ENCODE measurements at places on chromosomes 6 and 20.
A peak's percentile ranks its signal among the peaks of the same experiment; 100 is the strongest.

GRCh38 chr20:3193806-3194616 is 10.5 kb downstream of the DDRGK1 start:
- DNase-seq = no peak

- DNase-seq = no peak
Observed at GRCh38 chr6:97668716-97669115, 385.7 kb upstream of the MMS22L start.

DNA sequence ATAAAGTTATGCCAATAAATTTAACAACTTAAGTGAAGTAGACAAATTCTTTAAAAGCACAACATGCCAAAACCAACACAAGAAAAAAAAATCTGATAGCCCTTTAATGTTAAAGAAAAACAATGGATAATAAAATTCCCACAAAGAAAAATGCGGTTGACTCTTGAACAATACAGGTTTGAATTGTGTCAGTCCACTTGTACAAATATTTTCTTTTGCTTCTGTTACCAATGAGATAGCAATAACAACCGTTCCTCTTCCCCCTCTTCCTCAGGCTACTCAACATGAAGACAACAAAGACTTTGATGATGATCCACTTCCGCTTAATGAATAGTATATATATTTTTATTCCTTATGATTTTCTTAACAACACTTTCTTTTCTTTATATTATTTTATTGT is 283.9 kb upstream of the MAN1A1 start:
- no peak for DNase-seq

DNA sequence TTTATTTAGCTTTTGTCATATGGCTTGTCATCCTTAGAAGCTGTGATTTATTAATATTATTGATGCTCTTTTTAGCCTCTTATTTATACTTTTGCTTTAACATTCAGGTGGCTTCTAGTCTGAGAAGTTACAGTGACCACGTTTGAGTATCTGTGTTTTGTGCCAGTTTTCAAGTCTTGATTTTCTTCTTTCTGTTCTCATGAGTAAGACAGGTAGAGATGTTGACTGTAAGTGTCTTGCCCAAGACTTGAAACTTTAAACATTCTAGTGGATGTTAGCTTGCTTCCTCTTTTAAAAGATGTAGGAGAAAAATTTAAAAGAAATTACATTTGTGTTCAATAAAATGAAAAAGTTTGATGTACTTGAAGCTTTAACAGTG is 122.6 kb downstream of the LRRC1 start:
- DNase-seq = no peak

DNA sequence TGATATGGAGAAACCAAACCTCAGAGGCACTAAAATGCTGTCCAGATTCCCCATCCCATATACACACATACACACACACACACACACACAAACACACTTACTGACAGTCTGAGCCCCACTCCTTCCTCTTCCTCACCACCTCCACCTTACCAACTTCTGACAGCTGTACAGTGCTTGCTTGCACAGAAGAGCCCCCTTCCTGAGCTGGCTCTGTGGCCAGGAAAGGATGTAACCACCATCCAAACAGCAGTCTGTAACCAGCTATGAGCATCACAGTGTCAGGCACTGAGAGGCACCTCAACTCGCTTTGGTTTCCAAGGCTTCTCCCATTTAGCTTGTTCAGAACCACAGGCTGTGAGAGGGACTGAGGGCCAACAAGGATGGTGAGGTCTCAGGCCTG is 5.9 kb upstream of the C6orf136 start:
- peak; percentile 59 for DNase-seq

DNA sequence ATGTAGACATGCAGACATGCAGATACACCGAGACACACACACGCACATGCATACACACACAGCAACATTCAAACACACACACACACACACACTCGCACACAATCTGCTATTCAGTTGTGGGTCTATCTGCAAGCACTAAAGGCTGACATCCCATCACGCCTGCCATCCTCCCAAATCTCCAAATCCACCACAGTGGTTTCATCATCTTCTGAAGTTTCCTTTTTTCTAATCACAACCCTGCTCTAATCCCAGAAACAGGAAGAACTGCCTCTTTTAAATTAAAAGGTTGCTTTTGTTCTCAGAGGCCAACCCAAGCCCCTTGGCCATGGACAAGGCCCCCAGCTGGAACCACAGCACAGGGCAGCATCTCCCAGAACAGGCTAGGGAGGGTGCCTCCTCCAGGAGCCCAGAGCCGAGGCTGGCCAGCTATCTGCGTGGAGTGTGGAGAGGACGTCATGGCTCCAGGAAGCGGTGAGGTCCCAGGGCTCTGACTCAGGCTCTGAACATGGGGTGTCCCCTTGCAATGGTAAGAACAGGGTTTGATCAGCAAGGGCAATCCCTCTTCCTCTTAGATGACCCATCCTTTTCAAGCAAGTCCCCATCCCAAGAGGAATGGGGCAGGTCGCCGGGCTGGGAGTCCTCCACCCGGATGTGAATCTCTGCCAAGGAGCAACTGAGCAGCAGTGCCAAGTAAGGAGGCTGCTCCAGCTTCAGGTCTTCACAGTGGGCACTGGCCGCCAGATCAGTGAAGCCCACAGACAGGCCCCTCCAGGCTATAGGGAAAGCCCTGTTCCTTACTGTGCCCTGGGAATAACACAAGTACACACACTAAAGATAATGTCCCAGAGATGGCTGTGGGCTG is 14.7 kb downstream of the FOXF2 start:
- DNase-seq = no peak

- no peak for DNase-seq
Observed at GRCh38 chr20:49712646-49712995, 1.1 kb downstream of the B4GALT5 start.

GRCh38 chr6:109001291-109001894 is 93.3 kb downstream of the SESN1 start:
- no peak for DNase-seq

DNA sequence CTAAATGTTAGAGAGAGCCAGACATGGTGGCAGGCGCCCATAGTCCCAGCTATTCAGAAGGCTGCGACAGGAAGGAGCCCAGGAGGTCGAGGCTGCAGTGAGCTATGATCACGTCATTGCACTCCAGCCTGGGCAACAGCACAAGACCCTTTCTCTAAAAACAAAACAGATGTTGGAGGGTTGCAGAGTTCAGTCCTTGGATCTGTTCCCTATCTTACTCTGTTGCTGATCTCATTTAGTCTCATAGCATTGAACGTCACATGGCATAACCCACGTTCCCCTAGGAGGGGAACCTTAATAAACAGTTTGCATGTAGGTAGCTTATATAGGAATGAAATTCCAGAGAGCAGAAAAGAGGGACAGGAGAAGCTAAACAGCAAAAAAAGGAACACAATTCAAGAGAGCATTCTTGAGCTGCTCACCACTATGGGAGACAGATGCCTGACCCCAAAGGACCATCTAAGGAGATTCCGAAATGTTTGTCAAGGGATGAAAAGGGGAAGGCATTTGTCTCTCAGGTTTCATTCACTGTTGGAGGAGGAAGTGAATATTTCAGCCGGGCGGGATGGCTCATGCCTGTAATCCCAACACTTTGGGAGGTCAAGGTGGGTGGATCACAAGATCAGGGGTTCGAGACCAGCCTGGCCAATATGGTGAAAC is 54.6 kb upstream of the PIM1 start:
- DNase-seq = no peak

DNA sequence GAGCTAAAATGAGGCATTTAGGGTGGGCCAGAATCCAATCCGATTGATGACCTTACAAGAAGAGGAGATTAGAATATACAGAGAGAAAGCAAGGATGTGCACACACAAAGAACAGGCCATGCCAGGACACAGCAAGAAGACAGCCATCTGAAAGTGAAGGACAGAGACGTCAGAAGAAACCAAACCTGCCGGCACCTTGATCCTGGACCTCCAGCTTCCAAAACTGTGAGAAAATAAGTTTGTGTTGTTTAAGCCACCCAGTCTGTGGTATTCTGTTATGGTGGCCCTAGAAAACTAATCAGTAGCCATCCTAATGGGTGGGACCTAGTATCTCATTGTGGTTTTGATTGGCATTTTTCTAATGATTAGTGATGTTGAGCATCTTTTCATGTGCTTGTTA is 39.7 kb upstream of the ME1 start:
- no peak for DNase-seq

- DNase-seq = peak; percentile 79
Observed at GRCh38 chr6:26554697-26555504, 16.7 kb downstream of the HMGN4 start.

GRCh38 chr6:100432136-100432535 is 32.6 kb downstream of the SIM1 start:
- DNase-seq = no peak

GRCh38 chr6:44071670-44072451 is 55.4 kb downstream of the MRPL14 start:
- DNase-seq = no peak

- no peak for DNase-seq
Observed at GRCh38 chr6:56104591-56104990, 142.8 kb downstream of the COL21A1 start.

GRCh38 chr6:92688342-92688741 is 731.0 kb downstream of the EPHA7 start:
- no peak for DNase-seq

DNA sequence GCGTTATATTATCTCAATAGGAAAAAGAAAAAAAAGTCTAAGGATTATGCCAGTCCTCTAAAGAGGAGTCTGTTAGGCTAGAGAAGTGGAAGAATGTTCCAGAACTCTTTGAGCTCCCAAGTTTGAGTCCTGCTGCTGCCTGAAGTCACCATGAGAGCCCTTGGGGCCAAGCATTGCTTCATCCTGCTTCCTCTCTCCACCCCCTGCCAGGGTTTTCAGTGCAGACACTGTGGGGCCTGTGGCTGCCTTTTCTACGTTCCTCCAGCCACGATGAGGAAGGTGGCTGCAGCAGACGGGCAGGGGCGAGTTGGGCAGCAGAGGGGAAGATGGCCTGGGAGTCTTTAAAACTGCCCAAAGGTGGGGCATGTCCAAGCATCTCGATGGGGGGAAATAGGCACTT is 214.4 kb upstream of the KCNG1 start:
- no peak for DNase-seq

- no peak for DNase-seq
Observed at GRCh38 chr6:155274106-155274505, 10.3 kb downstream of the CLDN20 start.

- peak; percentile 74 for DNase-seq
Observed at GRCh38 chr6:40912158-40912946, 126.7 kb downstream of the UNC5CL start.

GRCh38 chr6:112004201-112005012 is 49.5 kb upstream of the CCN6 start:
- DNase-seq = no peak

DNA sequence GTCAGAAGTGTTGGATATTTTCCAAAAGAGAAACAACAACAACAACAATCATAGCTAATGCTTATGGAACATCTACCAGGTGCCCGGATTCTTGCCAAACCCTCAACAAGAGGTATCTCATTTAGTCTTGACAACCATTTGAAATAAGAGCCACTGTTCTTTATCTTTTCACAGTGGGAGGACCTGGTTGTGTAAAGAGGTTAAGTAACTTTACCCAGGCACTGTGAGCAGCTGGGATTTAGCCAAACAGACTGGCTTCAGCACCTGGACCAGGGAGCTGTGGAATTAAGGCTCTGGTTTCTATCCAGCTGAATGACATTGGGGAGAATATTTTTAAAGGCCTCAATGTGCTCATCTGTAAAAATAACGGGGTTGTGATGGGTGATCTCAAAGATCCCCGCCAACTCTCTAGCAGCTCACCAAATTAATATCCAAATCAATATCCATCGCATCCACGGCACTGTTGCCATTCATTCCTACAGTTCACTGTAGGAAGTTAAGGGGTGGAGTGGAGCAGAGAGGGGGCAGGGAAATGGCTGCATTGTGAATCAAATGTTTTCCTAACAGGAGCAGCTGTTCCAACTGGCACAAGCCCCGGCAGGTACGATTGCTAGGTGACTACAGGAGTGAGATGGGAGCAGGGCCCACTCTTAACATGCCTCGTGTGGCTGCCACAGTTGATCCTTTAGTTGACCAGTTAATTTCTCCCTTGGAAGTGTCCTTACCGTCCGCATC is 61.8 kb downstream of the GCNT2 start:
- DNase-seq = no peak

DNA sequence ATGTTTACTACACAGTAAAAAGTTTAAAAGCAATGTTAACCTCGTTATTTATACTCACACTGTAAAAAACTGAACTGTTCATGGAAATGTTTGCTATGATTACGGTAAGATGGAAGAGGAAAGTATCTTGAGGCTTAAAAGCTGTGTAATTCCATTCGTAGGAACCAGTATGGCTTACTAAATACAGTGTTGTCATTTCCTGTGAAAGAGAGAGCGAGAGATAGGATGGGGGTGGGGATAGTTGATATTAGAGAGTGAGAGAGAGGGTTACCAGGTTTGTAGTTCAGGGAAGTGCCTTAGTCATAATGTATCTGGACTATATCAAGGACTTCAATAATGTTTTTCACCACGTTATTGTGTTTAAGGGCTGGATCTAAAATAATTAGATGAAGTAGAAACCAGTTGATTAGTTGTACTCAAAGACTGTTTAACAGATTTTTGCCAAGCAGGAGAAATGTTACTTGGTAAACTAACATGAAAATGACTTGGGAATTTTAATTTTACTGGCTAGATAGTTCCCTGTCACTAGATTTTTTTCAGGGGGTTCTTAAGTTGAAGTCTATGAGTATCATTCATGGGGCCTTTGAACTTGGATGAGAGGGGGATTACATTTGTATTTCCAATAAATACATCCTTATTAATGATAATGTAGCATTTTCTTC is 30.4 kb downstream of the AFDN start:
- DNase-seq = no peak

DNA sequence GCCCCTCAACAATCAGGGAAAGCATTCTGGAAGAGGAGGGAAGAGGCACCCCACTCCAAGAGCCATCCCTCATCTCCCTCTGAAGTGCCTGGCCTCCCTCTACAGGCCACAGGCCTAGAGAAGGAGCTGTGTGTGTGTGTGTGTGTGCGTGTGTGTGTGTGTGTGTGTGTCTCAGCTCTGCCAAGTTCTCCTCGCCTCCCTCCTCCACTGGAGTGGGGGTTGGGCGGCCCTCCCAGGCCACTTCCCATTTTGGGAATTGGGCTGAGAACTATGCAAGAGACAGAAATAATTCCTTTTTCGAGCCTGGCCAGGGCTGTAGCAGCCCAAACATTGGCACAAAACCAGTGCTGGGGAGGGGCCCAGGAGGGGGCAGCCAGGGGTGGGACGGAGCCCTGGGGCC is 35.7 kb downstream of the KCNB1 start:
- no peak for DNase-seq

DNA sequence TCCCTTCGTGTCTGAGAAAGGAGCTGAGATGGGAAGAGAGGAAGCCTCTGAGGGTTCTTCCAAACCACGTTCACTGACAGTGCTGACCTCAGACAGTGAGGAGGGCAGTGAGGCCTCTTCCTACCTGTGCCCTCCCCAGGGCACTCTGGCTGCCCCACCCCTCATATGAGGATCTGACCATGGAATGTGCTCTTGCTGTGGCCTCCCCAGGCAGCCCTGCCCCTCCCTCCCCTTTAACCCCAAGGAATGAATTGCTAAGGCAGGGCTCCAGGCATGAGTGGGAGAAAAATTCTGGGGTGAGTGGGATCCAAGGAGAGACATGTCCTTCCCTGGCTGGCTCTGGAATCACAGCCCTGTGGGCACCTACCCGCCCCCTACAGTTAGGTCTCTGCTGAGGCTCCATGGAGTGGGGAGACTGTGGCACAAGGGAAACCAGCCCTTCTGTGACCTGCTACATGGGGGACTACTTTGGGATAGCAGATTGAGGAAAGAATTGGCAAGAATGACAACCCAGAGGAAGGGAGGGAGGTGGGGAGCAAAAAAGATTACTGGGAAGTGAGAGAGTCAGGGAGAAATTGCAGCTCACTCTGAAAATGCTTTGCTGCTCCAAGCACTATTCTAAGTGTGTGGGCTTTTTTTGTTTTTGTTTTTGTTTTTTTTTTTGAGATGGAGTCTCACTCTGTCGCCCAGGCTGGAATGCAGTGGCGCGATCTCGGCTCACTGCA is 29.4 kb downstream of the TNXB start:
- no peak for DNase-seq
